ENCODE measurements at places on chromosomes 16 and 17.

DNA sequence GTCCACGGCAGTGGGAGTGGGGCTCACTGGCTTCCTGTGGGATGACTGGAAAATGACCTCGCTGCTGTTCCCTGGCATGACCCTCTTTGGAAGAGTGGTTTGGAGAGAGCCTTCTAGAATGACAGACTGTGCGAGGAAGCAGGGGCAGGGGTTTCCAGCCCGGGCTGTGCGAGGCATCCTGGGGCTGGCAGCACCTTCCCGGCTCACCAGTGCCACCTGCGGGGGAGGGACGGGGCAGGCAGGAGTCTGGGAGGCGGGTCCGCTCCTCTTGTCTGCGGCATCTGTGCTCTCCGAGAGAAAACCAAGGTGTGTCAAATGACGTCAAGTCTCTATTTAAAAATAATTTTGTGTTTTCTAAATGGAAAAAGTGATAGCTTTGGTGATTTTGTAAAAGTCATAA, 7.8 kb upstream of the RNF213 start:
- DNase-seq, result no peak

- DNase-seq, result no peak
Observed at GRCh38 chr16:1550069-1550468, 16.6 kb downstream of the TMEM204 start.

DNA sequence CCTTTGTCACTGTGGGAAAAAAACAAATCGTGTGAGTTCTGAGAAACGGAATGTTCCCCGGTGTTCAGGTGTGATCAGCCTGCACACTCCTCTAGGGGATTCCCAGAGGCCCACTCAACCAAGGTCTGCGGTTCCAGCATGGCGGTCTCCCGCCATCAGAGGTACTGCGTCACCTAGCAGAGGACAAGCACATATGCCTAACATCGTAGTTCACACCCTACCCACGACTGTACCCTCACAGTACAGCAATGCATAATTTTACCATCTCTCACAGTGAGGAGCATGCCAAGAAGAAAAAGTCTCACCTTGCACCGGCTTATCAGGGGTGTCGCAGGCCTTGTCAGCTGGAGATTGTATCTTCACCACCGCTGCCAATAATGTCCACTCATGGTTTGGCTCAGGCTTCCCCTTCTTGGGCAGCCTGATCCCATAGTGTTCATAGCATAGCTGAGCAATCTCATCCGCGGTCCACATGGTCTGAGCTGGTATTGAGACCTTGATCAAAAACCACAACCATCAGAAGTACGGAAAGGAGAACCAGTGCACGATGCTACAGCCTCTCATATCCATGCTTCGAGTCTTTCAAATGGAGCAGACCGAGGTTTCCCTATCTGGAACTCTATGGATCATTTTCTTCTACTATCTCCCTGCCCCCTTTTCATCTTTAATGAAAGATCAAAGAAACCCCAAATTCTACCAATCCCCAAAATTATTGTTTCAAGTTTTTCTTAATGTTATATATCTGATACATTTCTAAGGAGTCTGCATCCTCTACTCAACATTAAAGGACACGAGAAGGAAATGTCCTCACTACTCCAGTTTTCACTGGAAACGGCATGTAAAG, 2.5 kb downstream of the ADAT1 start:
- DNase-seq, result no peak

- DNase-seq, result peak; percentile 60
Observed at GRCh38 chr16:2035431-2036199, 8.9 kb downstream of the NHERF2 start.

- no peak for DNase-seq
Observed at GRCh38 chr16:396605-397004, 394 bp upstream of the NME4 start.

GRCh38 chr17:82970067-82970466, 109.3 kb upstream of the METRNL start:
- DNase-seq, result no peak

GRCh38 chr16:72189865-72190371, 18.0 kb upstream of the PMFBP1 start:
- DNase-seq, result no peak

DNA sequence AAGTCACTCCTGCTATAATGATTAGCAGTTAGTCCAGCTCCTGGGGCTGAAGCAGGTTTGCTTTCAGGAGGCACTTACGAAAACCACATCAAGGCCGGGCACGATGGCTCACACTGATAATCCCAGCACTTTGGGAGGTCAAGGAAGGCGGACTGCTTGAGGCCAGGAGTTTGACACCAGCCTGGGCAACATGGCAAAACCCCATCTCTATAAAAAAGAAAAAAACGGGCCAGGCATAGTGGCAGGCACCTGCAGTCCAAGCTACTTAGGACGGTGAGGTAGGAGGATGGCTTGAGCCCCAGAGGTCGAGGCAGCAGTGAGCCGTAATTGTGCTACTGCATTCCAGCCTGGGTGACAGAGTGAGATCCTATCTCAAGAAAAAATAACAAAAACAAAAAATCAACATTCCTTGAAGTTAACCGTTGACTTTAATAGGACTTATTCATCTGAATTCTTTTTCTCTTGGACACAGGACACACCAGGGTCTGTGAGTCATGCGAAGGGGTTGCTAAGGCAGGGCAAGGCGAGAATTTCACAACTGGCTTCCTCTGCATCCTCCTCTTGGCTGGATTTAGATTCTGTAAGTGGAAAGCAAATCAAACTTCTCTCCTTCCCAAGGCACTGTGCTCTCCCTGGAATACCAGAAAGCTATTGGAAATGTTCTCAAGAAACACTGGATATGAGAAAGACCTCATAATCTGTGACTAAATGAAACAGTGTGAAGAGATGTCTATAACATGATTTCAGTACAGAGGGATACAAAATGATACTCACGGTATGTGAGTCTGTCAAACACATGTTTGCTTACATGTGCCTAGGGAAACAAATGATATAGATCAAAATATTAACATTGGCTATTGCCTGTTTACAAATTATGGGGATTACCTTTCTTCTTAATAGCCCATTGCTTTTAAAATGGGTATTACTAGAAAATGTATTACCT, 99.5 kb downstream of the SYCE1L start:
- DNase-seq, result peak; percentile 68

- no peak for DNase-seq
Observed at GRCh38 chr16:50974438-50975036, 176.5 kb downstream of the SALL1 start.

DNA sequence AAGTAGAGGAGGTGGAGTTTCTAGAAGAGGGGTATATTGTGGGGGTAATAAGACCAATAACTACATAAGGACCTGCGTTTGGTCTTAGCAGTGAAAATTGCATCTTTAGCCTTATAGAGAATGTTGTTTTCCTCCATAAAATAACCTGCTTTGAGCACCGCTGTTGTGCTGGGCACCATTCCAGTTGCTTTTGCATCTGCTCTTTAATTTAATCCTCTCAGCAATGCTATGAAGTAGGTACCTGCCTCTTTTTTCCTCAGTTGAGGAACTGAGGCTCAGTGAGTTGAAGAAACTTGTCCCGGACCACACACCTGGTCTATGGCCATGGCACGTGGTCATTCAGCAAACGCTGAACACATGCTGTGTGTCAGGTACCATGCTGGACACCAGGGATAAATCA, 238.1 kb downstream of the MSI2 start:
- DNase-seq, result no peak

DNA sequence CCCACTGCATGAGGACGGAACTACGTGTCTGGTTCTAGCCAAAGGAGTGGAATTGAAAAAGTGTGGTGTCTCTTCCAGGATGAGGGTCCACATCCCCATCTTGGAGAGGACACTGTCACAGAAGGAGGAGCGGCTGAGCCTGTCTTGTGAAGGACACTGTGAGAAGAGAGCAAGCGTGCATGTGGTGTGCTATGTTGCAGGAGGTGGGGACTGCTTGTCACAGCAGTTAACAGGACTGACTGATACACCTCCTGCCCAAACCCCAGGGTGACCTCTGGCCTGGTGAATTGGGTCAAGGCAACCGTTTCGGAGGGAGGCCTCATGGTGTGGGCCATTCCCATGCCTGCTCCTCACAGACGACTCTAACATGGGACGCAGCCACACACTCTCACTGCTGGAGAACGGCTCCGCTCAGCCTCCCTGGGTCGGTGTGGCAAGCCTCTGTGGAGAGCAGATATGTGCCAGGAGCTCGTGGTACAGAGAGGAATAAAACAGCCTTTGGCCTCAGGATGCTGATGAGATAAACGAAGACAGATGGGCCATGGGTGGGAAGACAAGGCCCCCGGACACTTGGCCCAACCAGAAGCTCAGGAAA, 56.4 kb upstream of the RBFOX3 start:
- no peak for DNase-seq

DNA sequence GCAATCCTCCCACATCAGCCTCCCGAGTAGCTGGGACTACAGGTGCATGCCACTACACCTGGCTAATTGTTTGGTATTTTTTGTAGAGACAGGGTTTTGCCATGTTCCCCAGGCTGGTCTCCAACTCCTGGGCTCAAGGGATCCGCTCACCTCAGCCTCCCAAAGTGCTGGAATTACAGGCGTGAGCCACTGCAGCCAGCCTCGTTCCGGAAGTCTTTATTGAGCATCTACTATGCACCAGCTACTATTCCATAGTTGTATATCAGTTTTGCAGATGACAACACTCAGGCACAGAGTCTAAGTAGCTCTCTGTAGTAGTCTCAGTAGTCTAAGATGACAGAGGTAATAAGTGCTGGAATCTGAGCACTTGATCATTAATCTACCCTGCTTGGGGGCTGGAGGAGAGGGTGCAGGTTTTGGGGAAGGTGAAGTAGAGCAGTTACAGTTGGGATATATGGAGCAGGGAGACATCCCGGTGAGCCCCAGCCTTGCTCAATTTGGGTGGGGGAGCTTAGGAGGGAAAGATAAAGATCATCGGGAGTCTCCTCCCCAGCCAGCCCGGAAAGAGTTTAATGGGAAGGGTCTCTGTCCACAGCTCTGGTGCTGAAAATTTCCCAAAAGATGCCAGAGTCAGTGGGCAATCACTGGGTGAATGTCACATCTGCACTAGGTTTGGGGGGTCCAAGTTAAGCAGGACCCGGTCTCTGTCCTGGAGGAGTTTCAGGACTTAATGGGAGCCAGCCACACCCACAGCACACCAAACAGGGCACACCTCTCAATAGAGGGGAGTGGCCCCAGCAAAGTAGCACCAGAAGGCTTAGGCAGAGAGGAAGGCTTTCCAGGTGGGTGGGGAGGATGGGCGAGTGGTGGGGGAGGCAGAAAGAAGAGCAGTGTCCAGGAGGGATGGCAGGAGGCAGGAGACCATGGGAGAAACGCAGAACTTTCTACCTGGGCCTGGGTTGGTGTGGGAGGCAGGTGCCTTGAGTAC, 1.7 kb downstream of the OTOP3 start:
- no peak for DNase-seq

GRCh38 chr16:10387188-10387617, 1.3 kb downstream of the ATF7IP2 start:
- DNase-seq, result no peak

DNA sequence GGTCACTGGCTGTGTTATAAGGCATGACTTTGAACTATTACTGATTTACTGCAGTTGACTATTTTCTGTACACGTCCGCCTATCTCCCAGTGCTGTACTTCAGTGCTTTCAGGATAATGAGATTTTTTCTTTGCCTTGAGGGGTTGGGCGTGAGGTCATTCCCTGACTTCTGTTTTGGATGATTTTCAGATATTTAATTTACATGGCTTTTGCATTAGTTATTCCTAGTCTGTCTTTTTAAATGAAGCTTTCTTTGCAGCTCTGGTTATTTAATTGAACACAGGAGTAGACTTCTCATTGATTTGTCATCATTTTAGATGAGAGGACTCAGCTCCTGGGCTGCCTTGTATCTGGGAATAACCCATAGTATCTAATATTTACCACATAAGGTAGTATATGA, 23.7 kb downstream of the WIPF2 start:
- no peak for DNase-seq

DNA sequence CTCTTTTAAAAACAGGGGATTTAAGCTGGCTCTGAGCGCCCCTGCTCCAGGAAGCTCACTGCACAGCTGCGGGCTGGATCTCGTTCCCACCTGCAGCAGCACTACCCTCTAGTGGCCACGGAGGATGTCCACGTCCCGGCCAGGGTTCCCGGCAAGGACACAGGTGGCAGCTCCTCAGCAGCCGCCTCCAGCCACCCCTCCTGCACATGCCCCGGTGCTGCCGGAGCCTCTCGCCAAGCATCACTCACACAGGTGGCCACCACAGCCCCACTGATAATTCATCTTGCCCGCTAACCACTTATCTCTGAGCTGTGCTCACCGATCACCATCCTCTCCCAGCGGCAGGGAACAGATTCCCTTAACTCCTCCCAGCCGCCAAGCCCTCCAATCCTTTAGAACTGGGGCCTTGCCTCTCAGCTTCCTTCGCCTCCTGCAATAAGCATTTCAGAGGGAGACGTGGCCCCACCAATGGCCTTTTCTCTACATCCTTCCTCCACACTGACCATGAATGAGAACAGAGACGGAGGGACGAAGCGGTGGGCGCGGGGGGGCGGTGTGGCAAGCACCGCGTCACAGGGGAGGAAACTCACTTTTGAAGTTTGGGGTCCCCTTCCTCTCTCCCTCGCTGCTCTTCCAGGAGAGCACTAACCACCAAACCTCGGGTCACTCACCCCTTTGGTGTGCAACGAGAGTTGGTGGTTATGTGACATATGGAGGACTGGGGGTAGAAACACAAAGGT, 222.1 kb downstream of the RBFOX3 start:
- no peak for DNase-seq

DNA sequence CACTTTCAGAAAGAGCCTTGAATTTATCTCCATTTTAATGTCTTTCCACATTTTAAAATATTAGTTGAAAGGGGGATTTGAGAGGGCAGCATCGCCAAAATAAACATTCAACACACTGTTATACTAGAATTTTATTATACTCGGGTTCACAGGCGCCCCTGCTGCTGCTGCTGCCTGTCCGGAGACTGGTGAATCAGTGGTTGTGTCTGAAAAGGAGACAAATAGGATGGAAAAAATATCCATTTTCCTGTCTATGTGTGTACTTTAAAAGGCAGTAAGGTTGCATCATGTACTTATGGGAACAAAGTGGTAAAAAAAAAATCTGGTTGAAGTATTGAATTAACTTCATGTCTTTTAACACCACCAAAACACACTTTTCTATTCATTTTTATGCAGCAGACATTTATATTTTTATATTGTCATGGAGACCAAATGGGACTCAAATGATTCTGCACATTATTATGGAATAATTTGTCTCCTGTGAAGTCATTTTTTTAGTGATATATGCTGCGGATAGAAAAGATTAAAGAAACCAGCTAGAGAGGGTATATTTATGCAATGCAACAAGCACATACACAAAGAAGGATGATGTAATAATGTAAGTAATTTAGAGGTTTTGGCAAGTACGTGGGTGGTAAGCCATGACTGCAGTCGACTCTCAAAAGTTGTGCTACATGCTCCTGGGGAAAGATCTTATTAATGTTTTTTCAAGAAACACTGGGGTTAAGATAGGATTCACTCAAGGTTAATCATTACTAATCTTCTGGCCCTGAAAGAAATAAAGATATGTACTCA, 759.0 kb upstream of the SOX9 start:
- no peak for DNase-seq

DNA sequence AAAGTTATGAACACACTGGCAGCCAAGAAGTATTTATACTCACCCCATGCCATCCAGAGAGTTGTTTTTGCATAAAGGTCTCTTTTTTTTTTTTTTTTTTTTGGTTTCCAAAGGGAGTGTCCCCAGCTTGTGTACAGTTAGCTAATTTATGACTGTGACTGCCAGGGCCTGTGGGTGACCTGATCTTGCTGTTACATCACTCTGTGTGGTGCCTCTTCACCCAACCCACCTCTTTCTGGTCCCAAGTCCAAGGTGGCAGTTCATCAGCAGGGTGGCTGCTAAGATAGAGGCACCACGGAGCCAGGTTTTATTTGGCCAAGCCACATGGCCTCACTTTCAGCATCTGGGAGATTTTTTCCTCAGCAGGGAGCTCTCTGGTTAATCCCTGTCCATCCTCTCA, at the start of gene NOS2:
NOS2 (minus strand) TSS at position 8 of the 400 bp plus-strand sequence. CDS start 1,720 bp downstream, outside the sequence.
- no peak for DNase-seq

GRCh38 chr16:78364556-78364880, 265.1 kb downstream of the WWOX start:
- no peak for DNase-seq

All from AG09319 (cell line).